ENCODE measurements at places on chromosomes 3 and 15.

DNA sequence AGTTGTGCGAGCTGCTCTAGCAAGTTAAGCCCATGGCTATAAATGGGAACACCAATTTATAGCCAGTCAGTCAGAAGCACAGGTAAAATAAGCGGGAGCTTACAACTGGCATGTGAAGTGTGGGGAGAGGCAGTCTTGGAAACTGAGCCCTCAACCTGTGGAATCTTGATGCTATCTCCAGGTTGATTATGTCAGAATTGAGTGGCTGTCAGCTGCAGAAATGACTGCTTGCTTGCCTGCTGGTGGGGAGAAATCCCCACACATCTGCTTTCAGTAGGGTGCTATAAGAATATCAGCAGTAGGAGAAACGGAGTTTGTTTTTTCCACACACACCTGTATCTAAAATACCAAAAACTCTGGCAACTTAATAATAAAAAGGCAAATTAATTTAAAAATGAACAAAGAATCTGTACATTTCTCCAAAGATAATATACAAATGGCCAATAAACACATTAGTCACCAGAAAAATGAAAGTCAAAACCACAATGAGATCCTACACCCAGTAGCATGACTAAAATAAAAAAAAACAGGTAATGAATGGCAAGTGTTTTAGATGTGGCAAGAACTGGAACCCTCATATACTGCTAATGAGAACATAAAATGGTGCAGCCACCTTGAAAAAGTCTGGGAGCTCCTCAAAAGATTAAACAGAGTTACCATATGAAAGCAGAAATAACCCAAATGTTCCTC lies 26.0 kb upstream of the MAP4 start:
- no peak for DNase-seq

DNA sequence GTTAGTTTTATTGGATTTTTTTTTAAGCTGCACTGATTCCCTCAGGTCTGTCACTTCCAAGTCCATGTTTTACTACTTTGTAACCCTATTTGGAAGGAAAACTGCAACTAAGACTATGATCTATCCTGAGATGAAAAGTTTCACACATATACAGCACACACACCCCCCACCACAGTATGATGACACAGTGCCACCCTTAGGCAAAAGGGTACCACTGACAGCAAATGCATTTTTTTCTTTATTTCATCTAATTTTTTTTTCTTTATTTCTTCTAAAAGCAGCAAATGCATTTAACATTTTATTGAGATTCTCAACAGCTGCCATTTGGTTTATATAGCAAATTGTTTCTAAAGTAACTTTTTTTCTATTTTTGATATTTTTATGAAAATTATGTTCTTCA lies 21.2 kb downstream of the NGRN start:
- DNase-seq: no peak

- DNase-seq: no peak
These were observed 63.9 kb downstream of the GLCE start for GRCh38 chr15:69224383-69224782.

DNA sequence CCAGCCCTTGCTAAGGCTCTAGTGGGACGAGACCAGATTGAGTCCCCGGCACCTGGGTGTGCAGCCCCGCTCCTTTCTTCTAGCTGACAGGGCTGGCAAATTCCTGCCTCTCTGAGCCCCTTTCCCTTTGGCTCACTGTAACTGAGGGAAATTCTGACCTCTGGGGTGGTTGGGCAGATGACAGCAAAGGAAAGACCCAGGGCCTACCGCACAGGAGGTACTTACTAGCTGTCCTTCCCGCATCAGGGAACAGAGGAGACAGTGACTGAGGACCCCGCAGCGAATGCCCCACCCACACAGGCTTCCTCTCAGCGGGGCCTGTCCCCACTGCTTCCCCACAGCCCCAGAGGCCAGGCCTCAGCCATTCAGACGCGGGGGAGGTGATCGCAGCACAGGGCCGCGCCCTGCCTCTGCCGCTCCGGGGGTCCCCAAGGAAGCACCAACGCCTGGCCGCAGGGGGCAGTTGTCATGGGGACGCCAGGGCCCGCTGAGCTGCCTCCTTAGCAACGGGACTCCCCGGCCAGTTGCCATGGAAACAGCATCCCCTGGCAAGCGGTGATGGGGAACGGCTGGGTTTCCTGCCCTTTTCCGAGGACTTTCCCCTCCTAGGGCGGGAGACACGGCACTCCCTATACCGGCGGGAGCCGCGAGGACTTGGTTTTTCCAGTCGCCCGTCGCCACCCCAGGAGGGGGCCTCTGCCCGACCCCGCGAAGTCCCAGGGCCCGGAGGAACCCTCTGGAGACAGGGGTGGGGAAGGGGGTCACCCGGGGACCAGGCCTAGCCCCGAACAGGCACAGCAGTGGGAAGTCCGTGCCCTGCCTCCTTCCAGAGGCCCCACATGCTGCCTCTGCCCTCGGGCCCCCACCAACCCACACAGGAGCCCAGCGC lies 50.1 kb downstream of the HCN4 start:
- DNase-seq: no peak

GRCh38 chr3:147113293-147114044 lies 292.9 kb downstream of the ZIC4 start:
- no peak for DNase-seq

- DNase-seq: no peak
These were observed 41.9 kb downstream of the KY start for GRCh38 chr3:134608771-134609435.

- DNase-seq: no peak
These were observed 812 bp upstream of the SEC62 start for GRCh38 chr3:169965562-169966427.

DNA sequence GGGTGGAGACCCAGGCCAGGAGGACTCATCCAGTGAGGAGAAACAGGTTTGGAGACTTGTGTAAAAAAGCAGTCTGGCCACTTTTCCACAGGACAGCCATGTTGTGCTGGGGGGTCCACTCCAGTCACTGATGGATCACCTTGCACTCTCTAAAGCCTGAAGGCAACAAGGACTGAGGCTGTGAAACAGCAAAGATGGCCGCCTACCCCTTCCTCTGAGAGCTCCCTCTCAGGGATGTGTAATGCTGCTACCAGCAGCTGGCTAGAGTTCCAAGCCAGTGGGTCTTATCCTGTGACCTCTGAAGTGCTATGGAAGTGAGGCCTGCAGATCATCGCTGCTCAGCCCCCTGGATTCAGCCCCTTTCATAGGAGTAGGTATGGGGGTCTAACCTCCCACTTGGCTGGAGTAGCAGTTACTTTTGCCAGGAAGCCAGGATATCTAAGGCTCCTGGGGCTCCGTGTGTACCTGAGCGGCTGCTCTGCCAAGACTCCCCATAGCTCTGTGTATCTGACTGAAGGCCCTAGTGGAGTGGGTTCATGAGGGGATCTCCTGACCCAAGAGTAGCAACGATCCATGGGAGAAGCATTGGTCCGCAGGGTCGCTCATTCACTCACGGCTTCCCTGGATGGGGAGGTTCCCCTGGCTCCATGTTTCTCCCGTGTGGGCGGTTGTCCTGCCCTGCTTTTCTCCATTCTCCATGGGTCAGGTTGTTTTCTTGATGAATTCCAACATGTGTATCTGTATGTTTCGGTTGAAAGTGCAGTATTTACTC lies 69.9 kb upstream of the TNFSF10 start:
- no peak for DNase-seq

DNA sequence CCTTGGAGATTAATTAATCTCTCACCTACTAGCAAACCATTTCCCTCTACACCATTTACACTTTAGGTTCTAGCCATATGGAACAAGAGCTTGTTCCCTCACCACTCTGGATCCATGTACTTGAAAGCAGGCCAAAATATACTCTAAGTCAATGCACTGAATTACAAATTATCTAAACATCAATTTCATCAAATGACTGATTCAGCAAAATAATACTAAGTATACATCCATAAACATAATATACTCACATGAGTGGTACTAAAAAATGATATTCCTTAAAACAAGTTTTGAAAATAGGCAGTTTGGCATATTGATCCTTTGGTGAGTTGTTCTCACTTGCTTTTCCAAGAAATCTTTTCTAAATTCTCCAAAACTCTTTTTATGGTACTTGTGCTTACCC lies 459.7 kb upstream of the ZNF385D start:
- DNase-seq: no peak

Measured in NCI-H2171 (cell line).